ENCODE measurements at places on chromosomes 13 and 19.

DNA sequence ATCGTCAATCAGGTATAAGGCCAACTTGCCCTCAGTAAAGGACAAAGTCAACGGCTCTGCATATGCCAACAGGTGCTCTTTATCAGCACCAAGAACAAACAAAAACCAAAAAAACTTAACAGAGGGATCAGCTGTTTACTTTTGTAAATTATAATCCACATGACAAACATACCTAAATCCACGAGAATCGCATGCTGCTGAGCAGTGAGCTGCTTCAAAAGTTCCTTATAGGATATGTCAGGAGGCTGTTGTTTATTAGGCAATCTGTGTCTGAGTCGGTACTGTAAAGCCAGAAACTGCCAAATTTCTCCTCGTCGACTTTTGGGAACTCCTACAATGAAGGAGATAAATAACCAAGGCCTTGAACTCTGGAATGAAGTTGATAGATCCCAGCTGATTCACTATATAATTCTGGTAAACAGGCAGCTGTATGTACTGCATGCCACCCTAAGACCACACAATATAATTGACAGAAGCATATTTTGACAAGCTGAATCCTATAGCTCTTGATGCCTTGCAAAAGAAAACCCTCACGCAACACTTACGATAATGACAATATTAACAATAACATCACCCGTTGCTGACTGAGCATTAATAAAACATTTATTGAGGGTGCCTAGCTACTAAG is 179.8 kb downstream of the TBC1D4 start:
- DNase-seq = no peak

DNA sequence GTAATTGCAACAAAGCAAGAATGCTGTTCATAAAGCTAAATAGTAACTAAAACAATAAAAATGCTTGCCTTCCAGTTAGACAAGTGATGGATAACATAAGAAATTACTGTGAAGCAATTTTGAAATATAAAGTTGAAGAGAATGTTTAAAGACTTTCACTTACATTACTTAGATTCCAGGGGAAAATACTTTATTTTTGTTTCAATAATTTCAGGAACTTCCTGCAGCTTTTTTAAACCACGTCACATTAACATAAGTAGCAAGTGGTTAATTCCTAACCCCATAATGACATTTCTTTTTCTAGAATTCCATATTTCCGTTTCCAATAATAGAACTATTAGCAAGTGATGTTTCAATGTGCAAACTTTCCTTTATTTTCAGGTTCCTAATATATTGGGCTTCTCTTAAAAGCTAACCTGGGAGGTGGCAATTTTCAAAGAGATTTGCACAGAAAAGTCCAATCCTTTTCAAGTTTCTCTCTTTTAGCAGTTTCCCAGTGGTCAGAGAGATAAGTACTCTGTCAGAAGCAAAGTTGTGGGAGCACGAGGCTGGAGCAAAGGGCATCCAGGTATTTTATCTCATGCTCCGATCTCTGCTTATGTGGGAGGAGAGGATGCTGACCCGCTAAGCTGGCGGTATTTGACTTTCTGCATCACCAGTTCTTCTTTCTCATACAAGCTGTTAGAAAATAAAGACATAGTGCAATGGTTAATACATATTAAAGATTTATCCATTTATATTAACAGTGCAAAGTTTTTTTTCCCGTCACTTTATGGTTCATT is 1025.3 kb downstream of the EFNB2 start:
- DNase-seq = peak; percentile 13

- DNase-seq = no peak
Measured at GRCh38 chr13:48750588-48751383, 97.1 kb downstream of the CYSLTR2 start.

- no peak for DNase-seq
Measured at GRCh38 chr19:1807695-1808394, 4.2 kb downstream of the ATP8B3 start.

- DNase-seq = no peak
Measured at GRCh38 chr19:12721656-12722565, 1.8 kb downstream of the TNPO2 start.

DNA sequence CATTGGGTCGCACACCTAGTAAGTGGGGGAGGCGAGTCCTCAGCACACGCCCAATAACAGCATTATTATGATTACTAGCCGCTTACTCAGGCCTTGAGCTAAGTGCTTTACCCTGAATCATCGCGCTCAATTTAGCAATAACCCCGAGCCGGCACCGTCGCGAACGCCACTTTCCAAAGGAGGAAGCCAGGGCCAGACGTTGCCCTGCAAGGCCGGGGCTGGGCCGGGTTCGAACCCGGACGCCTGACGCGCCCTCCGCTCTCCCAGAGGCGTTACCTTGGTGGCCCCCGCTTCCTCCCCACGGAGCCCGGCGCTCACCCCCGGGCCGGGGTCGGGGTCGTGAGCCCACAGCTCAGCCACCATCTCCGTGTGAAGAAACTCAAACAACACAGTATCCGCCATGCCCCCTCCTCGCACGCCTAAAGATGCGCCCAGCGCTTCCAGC is at the start of gene TRAPPC6A:
TRAPPC6A (minus strand) TSS at position 421 of the 445 bp plus-strand sequence; CDS start at position 402, 19 bp downstream.
- no peak for DNase-seq

DNA sequence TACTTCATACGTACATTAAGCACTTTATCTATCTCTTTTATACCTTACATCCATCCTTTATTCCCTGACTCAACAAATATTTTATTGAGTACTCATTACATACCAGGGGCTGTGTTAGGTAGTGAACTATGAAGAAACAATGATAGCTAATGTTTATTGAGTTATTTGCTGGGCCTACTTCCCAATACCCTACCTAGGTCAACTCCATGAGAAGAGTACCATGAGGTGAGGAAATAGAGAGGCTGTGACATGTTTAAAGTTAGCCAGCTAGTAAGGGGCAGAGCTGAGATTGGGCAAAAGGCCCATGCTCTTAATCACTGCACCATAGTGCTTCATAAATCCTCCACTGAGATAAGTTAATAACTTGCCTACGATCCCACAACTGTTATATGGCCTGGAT is 79.9 kb downstream of the FREM2 start:
- no peak for DNase-seq

- no peak for DNase-seq
Measured at GRCh38 chr13:66365101-66365500, 865.0 kb downstream of the PCDH9 start.

GRCh38 chr13:97573011-97573410 is 139.0 kb downstream of the RAP2A start:
- DNase-seq = no peak

GRCh38 chr13:110012102-110012739 is 225.8 kb upstream of the IRS2 start:
- no peak for DNase-seq

DNA sequence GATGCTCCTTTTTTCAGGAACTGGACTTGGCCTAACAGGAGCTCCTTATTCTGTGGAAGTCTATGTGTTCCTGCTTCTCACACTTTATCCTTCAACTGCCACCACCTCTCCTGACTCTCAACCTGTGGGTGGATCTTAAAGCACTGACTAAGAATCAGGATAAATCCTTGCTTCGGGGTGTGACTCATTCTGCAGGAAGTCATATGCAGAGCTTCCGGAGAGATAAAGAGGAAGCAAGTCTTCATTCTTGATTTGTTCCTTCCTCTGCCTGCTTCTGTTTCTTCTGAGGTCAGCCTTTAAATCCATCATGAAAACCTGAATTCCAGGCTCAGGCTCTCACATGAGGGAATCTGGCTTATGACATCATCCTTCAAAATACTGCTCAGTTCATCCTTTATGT is 137.1 kb upstream of the ATXN8OS start:
- no peak for DNase-seq

GRCh38 chr19:3365093-3365835 is 1.1 kb upstream of the NFIC start:
- no peak for DNase-seq

- DNase-seq = no peak
Measured at GRCh38 chr19:8022275-8022674, 16.8 kb upstream of the ELAVL1 start.

GRCh38 chr13:92255526-92255925 is 857.1 kb downstream of the GPC5 start:
- DNase-seq = no peak

DNA sequence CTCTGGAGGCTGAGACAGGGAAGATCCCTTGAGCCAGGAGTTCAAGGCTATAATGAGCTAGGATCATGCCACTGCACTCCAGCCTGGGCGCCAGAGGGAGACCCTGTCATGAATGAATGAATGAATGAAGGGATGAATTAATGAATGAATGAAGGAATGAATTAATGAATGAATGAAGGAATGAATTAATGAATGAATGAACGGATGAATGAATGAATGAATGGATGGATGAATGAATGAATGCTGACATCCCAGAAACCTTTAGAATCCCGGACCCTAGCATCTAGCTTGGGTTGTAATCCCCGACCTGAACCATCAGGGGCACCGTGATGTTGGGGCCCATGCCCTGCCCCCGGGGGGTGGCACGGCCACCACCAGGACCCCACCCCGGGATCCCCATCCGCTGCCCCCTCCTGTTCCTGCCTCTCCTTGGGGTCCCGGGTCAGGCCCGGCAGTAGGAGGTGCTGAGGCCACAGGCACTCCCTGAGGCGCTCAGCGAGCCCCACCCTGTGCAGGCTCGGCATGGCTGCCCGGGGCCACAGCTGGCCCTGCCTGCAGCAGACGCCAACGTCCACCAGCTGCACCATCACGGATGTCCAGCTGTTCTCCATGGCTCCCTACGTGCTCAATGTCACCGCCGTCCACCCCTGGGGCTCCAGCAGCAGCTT is 3.4 kb downstream of the EBI3 start:
- DNase-seq = no peak

- no peak for DNase-seq
Measured at GRCh38 chr13:24629320-24629719, 50.9 kb upstream of the ATP12A start.

GRCh38 chr13:33649212-33649878 is 168.6 kb upstream of the RFC3 start:
- no peak for DNase-seq

DNA sequence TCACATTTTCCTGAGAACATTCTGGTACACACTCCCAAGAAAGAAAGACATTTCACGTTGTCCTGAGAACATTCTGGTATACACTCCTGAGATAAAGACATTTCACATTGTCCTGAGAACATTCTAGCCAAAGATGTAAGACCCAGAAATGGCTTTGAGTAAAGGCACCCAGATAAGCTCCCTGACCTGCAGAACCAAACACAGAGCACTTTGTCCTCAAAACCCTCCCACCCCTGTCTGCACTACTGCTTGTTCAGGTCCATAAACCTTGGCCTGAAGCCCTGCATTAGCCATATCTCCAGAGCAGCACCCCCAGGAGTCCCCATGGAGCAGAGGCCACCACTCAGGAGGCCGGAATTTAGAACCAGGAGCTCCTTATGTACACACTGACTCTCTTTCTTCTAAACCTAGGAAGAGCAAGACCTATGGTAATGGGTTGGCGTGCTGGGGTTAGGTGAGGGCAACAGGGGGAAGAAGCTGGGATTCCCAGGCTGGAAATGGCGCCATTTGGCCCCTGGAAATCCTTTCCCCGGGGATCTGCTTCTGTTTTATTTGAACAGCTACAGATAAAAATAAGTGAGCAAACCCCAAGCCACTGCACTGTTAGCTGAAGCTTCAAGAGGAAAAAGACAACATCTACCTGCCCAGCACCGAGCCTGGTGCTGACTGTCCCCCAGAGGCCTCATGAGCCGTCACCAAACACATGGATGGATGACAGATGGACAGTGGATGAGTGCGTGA is 13.7 kb downstream of the GAS6 start:
- DNase-seq = no peak

DNA sequence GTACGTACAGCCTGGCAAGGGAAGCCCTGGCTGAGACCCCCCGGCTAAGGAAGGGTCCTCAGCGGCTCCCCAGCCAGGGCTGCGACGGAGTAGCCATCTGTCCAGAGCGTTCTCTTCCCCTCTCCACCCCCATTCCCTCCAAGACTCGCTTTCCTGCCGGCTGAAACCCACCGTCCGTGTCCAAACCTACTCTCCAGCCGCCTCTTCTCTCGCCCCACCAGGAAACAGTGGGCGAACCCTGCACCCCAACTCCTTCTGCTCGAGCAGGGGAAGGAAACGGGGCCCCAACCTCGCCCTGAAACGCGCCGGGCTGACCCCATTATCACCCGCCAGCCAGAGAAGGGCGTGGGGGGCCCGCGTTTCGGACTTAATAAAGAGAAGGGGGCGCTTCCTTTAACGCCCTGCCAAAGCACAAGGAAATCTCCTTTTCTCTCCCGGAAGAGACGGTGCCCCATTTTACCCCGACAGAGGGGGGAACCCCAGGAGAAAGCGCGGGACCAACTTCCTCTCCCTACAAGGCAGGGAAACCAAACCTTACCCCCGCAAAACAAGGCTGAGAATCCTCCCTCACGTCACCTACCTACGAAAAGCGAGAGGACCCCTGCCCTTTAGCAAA is 2.5 kb downstream of the ZC3H4 start:
- peak; percentile 34 for DNase-seq

Measured in left renal cortex interstitium (tissue), 4 donors.